Bone marrow (tissue), 2 donors: ENCODE measurements at places on chromosomes 4 and X.
A peak's percentile ranks its signal among the peaks of the same experiment; 100 is the strongest.

DNA sequence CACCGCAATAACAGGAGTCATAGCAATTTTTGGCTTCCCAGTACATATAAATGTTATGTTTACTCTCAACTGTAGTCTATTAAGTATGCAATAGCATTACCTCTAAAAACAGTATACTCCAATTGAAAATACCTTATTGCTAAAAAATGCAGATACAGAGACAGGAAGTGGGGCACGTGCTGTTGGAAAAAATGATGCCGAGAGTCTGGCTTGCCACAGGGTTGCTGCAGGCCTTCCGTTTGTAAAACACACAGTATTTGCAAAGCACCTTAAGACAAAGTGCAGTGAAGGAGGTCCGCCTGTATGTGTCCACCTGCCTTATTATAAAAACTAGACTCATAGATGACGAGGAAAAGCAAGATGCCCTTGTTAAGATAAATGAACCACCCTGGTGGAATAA lies 23.5 kb downstream of the CD99 start:
- DNase-seq = no peak

GRCh38 chr4:146343199-146343598 lies 128.9 kb downstream of the REELD1 start:
- DNase-seq = no peak

DNA sequence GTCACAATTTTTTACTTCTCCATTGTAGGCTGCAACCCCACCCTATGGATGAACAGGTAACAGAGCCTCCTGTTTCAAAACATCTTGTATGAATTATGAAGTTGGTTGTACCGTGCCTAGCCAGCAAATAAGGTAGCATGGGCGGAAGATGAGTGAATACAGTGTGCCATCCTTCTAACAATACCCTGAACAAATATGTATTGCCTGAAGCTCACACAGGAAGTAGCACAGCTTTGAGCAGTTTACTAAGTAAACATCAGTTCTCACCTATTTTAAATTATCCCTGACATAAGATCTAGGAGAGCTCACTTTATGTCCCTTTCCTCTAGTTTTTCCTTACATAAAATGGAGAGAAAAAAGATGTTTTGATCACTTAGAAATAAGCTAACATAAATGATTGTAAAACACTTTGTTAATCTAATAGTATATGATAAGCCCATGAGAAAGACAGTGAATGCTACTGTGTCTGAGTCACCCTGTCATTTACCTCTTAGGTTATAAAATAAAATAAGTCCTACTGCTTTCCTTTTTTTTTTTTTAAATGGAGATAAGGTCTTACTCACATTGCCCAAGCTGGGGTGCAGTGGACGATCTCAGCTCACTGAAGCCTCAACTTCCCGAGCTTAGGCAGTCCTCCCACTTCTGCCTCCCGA lies 36.6 kb downstream of the GRSF1 start:
- no peak for DNase-seq

- no peak for DNase-seq
These were observed 1411.1 kb upstream of the TENM3 start for GRCh38 chr4:180832073-180832472.

- DNase-seq = no peak
These were observed 635.6 kb downstream of the STPG2 start for GRCh38 chr4:97507587-97508245.

- DNase-seq = no peak
These were observed 67.5 kb downstream of the MGST2 start for GRCh38 chr4:139732991-139733570.

- no peak for DNase-seq
These were observed 392 bp upstream of the UGT2A3 start for GRCh38 chr4:68951806-68952585.

GRCh38 chr4:59597536-59598329 lies 1602.4 kb upstream of the ADGRL3 start:
- DNase-seq = no peak

DNA sequence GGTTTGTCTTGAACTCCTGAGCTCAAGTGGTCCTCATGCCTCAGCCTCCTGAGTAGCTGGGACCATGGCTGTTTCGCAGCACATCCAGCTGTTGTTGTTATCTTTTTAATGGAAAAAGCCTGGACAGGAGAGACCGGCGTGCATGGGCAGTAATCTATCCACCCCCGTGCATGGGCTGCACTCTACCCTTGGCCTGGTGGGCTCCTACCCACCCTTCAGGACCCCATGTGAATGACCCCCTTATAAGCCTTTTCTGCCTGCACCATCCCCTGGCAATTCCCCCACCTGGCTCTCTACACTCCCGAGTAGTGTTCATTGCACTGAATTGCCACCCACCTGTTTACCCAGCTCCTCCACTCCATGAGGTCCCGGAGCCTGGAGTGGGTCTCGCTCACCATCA lies 18.9 kb upstream of the HTRA3 start:
- DNase-seq = no peak

DNA sequence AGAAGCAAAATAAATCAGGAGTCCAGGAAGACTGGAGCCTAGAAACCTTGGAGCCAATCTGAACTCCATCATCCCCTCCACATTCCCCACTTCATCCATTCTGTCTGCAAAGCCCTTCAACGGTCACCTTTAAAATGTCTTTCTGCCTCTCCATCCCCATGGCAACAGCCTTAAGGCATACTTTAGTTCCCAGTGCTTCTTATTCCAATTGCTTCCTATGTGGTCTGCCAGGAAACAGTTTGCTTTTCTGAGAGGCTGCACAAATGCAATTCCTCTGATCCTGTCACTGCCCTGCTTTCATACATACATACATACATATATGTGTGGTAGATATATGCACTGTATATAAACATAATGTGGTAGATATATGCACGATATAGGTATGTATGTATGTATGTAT lies 786 bp upstream of the MAGEH1 start:
- no peak for DNase-seq

DNA sequence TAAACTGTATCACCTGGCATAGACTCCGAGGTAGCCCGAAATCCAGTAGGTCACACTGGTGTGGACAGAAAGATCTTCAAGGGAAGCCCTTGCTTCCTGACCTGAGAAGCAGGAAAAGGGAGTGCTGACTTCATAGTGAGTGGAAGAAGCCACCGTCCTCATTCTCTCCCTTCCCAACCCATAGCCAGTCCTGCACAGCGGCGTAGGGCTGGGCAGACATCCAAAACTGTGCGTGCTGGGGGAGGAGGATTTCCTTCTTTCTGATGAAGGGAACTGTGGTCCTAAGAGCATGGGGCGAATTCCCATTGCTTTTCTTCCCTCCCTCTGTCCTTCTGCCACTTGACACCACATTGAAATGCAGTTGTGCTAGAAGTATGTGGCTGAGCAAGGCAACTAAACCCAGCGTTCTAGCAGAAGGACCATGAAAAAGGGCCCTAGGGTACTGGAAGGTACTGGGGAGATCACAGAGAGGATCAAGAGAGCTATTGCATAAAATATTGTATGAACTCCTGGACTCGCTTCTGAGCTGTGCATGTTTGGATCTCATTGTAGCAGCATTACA lies 66.9 kb downstream of the STOX2 start:
- DNase-seq = no peak

GRCh38 chrX:81791086-81791485 lies 589.2 kb downstream of the SH3BGRL start:
- no peak for DNase-seq

DNA sequence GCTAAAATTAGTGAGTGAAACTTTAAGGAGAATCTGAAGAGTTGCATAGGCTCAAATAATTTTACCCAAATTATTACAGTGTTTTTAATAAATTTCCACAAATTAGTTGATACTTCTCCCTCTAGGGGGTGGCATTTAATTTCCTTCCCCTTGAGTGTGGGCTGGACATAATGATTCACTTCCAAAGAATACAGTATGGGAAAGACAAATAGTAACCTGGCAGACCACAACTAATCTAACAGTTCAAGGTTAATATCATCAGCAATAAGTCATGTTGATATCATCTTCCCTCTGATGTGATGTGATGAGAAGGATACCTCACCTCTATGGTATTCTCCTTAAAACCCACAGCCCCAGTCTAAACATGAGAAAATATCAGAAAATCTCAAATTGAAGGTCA lies 15.5 kb downstream of the PFKFB1 start:
- DNase-seq = no peak

- no peak for DNase-seq
These were observed 66.0 kb downstream of the RPS3A start for GRCh38 chr4:151165205-151166000.

- DNase-seq = no peak
These were observed 105.3 kb downstream of the DTHD1 start for GRCh38 chr4:36386691-36387090.

- peak; percentile 5 for DNase-seq
These were observed 33.2 kb upstream of the SLC9A7 start for GRCh38 chrX:46791927-46792809.

GRCh38 chrX:38627683-38628082 lies 66.3 kb downstream of the TSPAN7 start:
- DNase-seq = no peak

GRCh38 chr4:53748328-53748772 lies 157.1 kb upstream of the LNX1 start:
- DNase-seq = peak; percentile 5

- no peak for DNase-seq
These were observed 306.7 kb upstream of the MAOA start for GRCh38 chrX:43349363-43349762.

DNA sequence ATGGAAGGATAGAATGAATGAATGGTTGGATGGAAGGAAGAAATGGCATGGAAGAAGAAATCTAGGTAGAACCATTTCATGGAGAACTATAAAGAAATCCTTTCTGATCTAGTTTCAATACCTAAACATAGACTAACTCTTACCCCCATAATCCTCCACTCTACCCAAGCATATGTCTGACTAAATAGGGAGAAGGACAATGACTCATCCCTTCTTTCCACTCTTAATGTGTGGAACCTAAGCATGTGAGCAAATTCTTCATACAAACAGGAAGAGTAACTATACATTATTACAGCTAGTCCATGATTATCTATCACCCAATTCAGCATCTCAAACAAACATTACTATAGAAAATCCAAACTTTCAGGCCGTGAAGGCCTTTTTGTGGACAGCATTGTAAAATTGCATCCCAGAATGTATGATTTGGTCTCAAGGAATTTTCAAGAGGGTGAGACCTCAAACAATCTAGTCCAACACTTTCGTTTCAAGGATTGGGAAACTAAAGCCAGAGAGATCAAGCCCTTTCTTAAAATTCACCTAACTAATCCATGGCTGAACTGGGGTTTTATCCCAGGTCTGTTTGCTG lies 11.2 kb downstream of the C1QTNF7 start:
- DNase-seq = no peak

DNA sequence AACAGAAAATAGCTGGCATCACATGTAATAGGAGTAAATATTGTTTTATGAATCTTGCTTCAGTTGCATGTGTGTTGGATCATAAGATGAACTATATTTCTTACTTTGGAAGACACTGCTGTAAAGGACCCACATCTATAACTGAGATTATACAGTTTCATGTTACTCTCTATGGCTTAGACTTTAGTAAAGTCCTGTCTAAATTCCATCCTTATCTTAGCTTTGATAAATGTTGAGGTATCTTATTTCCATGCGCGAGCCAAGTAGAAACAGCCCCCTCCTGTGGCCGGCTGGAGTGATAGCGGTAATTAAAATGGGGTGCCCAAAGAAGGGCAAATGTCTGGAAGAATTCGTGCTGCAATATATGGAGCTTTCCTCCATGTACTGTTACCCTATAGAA lies 43.0 kb downstream of the CCDC158 start:
- no peak for DNase-seq

DNA sequence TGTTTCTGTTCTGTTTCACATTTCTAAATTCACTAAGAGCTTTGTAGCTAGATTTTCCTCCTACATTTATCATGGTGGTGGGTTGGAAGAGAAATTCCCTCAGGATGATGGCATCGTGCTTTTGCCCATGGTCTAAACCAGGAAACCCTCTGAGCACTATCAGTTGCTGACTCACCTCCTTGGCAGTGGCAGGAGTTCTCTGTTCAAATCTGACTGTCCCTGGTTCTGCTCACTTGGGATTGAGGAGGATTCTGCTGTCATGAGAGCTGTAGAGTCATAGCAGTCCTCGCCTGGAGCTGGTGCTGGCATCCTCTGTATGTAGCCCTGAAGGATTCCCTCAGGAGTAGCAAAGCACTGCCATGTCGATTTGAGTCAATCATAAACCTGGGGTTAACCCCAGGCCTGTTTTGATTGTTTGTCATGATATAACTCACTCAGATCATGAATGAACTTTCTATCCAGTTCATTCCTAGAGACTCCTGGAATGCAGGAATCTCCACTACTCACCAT lies 9.4 kb downstream of the TEX13A start:
- DNase-seq = no peak

DNA sequence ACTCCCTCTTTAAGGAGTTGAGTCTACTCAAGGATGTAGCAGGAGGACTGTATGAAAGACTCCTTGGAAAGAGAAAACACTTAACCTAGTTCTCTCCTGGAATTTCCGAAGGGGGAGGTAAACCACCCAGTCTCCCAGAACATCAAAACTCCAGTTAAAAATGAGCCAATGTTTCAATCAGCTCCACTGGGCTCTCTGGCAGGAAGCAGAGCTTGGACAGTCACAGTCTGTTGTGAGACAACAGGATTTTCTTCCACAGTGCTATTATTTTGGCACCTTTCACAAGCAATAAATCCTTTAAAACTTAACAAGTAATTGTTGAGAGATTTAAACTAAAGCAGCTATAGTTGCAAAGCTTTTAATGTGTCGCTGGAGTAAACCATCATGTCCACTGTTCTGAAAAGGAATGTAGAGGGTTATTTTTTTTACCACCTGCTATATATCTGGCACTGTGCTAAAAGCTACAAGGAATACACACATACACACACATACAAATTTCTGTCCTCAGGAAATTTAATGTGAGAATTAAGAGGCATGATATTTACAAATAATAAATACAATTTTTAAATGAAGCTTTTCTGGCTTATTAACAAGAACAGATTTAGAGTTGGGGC lies 229.2 kb upstream of the INTU start:
- no peak for DNase-seq

DNA sequence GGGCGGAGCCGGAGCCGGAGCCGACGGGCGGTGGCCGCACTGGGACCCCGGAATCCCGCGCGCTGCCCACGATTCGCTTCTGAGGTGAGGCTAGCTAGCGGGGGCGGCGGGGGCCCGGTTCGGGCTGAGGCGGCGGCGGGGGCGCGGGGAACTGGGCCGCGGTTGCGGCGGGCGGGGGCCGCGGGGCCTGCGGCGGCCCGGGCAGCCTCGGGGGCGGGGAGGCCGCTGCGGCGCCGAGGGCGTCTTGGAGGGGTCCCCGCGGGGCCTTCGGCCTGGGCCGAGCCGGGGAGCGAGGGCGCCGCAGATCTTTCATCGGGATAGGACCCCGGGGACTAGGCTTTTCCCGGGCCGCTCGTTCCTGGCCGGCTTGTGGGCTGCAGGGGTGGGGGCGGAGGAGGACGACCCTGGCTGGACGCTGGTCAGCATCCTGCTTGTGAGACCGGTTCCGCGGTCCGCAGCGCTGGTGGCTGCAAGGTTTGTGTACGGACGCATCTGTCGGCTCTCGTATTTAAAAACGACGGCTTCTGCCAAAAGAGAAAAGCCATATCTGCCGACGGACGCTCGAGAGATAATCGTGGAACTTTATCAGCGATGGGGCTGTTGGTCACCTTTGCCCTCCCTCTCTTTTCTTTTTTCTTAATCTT lies 419 bp downstream of the ADD1 start:
- no peak for DNase-seq

GRCh38 chrX:105845631-105846030 lies 23.3 kb downstream of the NRK start:
- DNase-seq = no peak
